ENCODE measurements at places on chromosomes 1 and 21.
A peak's percentile ranks its signal among the peaks of the same experiment; 100 is the strongest.

GRCh38 chr1:177966199-177966598 is 3.7 kb downstream of the SEC16B start:
- no peak for DNase-seq

DNA sequence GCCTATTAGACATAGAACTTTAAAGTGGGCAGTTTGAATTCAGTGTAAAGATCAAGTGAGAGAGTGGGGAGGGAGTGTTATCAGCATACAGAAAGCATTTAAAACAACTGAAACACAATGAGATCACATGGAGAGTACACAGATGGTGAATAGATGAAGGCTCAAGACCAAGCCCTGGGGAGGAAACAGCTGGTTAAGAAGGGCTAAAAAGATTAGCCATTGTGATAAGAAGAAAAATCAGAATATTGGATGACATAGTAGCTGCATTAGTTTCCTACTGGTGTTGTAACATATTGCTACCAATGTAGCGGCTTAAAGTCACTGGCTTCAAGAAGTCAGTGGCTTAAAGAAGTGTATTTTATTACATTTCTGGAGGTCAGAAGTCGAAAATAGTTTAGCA is 443.4 kb upstream of the RGS18 start:
- DNase-seq = no peak

GRCh38 chr1:180616439-180616838 is 15.4 kb upstream of the XPR1 start:
- DNase-seq = no peak

GRCh38 chr1:93708734-93709481 is 27.3 kb upstream of the BCAR3 start:
- DNase-seq = peak; percentile 10

DNA sequence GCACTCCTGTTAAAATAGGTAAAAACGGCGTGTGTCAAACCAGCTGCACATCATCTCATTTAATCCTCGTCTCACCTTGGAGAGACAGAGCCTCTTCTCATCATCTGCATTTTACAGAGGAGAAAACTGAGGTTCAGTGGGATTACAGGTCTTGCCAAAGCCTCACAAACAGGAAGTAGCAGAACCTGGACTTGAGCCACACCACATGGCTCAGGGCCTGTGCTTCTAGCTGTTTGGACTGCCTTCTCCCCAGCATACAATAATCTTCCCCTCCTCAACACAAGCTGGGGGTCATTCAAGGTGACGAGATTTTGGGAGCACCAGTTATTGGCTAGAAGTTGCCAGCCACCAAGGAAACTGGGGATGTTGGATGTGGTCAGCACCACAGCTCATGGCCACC is 167.9 kb upstream of the ZC3H12A start:
- DNase-seq = no peak

GRCh38 chr1:12209495-12209832 is 20.4 kb upstream of the VPS13D start:
- DNase-seq = no peak

- DNase-seq = no peak
Measured at GRCh38 chr1:43961692-43962091, 8.1 kb upstream of the DPH2 start.

All from hippocampal formation (tissue), 2 donors.